Activated effector memory CD4-positive, alpha-beta T cell treated with anti-CD3 and anti-CD28 coated beads, Interleukin-2, amount 50 U/mL, for 16 hours (primary cell): ENCODE measurements at places on chromosomes 7 and 10.
A peak's percentile ranks its signal among the peaks of the same experiment; 100 is the strongest.

DNA sequence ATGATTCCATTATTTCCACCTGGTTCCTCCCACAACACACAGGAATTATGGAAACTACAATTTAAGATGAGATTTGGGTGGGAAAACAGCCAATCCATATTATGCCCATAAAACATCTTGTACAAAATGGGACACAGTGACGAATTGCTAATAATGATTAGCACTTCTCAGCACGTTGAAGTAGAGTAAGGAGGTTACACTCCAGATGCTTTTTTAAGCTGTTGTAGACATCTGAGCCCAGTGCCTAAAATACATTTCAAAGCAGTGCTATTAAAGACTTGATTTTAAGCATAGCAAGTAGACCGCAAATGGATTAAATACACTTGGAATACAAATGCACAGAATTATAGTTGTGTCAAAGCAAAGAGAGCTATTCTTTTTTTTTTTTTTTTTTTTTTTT lies 105.9 kb downstream of the AASS start:
- DNase-seq, result no peak

- DNase-seq, result no peak
Measured at GRCh38 chr7:115116773-115117715, 195.2 kb downstream of the MDFIC start.

DNA sequence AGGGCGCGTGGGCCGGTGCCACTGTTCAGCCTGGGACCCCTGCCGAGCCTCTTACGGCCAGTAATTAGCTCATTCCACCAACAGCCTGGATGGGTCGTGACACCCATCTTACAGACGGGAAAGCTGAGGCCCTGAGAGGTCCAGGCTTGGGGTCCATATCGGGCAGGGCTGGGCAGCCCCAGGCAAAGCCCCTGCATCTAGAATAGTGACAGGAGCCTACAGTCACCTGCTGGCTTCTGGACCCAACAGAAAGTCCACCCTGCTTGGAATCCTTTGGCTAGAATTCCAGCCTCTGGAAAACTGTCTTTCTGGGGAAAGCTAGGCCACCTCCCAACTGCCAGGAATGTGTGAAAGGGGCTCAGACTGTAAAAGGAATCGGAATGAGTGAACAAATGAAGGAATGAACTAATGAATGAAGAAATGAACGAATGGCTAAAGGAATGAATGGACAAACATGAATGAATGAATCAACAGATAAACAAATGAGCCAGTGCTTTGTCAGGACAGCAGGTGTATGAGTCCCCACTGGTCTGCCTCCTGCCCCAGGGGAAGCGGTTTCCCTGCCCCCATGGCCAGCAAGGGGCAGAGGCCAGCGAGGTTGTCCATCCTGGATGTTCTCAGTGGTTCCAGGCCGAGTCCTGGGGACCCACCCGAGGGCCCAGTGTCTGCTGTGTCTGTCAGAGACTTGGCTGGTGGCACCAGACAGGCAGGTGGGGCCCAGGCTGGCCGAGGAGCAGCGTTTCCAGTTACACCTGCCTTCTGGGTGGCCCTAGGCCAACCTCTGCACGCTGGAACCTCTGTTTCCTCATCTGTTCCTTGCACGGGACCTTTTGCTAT lies 24.1 kb upstream of the PDGFA start:
- no peak for DNase-seq

DNA sequence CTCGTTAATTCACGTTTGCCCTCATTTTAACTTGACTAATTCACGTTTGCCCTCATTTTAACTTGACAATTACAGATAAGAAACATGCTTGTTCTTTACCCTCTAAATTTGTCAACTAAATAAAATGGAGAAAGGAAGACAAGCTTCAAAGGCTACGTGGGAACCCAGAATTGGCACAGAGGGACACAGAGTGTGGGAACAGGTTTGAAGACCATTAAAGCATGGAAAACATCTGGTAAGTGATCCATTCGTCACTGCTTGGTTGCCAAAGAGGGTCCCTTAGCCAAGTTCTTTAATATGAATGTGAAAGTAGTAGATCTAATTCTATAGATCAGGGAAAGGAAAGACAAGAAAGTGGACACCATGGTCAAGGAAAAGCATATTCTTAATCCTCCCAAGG lies 57.2 kb downstream of the ITIH5 start:
- no peak for DNase-seq

DNA sequence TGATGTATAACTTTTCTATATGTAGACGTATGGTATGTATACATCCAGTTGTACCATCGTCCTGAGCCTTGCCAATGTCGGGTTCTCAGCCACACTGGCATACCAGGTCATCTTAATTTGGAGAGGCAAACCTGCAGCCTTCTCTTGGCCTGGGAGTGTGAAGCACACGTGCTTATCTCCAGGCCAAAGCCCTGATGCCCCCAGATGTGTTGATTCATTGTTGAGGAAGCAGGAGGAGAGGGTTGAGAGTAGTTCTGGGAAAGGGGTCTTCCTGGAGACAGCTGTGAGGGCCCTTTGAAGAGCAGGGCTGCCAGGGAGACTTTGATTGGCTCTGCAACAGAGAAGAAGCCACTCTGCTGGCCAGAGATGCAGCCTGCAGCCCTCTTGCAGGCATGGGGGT lies 155.6 kb downstream of the ARHGAP21 start:
- DNase-seq, result no peak

DNA sequence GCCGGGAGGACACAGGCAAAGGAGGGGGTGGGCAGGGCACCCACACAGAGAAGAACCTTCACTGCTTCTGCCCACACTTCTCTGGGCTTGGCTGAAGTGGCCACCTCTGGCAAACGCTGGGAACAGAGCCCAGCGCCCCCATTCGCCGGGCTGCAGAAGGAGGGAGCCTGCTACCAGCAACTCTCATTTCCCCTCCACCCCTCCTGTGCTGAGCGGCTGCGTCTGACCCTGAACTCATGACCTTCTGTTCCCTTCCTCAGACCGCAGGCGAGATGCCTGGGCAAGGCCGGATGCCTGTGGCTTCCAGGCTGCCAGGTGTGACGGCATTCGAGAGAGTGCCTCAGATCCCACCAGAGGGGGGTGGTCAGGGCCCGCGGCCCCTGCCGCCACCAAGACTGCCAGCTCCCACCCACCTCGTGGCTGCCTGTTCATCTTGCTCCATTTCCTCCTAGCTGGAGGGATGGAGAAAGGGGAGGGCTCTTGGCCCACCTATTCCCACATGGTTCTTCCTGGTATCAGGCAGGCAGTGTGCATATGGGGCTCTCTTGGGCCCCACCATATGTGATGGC lies 19.8 kb downstream of the DNAJB12 start:
- peak; percentile 91 for DNase-seq

- DNase-seq, result no peak
Measured at GRCh38 chr10:123858077-123858681, 33.4 kb downstream of the CPXM2 start.

GRCh38 chr7:66905689-66906088 lies 15.3 kb upstream of the TMEM248 start:
- DNase-seq, result no peak

GRCh38 chr7:20287317-20287716 lies 43.4 kb upstream of the ITGB8 start:
- DNase-seq, result no peak

DNA sequence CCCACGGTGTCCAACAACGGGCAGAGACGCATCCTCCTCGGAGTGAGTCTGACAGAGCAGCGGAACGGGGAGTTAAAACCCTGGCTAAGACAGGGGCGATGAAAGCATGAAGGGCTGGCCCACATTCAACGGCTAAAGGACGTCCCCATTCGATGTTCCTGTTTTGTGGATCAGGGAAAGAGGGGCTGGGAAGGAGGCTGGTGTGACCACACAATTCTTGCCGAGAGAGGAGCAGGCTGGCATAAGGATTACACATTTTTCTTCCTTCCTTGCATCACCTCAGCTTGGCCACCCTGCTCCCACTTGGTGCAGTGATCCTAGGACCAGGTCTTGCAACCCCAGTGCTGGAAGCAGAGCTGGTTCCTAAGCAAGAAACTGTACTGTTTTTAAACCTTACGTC lies 67.7 kb downstream of the GNA12 start:
- no peak for DNase-seq

DNA sequence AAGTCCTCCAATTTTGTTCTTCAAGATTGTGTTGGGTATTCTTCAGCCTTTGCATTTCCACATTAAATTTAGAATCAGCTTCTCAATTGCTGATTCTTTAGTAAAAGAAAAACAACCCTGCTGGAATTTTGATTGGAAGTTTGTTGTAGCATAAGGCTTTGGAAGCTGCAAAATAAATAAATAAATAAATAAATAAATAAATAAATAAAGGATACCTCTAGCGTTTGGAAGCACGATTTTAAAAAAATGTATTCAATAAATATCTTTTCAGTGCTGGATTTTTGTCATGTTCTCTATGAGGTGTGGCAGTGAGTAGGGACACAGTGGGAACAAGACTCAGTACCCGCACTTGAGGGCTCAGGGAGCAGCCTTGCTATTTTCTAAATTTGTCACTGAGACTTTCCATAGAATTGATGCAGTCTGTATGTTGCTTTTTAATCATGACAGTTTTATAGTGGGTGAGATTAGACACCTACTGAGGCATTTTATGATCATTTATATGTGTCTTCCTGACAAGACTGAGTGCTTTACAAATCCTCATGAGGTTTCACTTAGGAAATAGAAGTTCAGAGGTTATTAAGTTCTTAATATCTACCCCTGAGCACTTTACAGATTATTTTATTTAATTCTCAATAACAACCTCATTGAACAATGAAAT lies 22.3 kb upstream of the COMMD3 start:
- DNase-seq, result no peak

DNA sequence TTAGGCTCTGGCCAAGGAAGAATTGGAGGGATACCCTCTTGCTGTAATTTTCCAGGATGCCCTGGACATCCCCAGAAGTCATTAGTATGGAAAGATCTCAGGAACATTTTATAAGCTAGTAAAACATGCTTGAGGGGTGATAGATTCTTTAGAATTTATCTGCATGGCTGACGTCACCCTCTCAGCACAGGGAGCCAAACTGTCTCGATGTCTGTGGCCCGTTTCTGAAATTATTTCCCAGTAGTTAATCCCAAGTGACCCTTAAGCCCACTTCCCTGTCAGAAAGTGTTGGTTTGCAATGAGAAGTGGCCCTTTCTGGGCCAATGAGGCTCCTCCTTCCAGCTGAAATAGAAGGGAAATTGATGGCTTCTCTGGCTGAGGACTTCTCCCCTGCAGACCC lies 184.5 kb upstream of the BMPER start:
- DNase-seq, result no peak

DNA sequence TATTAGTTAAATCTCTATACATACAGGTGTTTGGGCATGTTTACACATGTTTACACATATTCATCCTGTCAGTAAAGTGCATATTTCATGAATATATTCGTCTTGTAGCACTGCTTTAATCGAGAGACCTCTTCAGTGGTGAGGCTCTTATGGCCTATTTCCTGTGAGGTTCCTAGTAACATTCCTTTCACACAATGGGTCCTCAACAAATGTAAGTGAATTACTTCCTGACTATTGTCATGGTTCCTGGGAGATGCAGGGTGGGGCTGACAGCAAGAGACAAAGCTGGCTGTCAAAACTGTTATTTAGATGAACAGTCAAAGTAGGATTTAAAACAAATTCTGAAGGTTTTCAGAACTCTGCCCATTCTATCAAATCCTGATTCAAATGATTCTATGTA lies 12.4 kb upstream of the SEMA3A start:
- no peak for DNase-seq

GRCh38 chr7:155824227-155824886 lies 12.1 kb upstream of the SHH start:
- DNase-seq, result no peak

- DNase-seq, result no peak
Measured at GRCh38 chr7:43135129-43135528, 22.7 kb downstream of the HECW1 start.

DNA sequence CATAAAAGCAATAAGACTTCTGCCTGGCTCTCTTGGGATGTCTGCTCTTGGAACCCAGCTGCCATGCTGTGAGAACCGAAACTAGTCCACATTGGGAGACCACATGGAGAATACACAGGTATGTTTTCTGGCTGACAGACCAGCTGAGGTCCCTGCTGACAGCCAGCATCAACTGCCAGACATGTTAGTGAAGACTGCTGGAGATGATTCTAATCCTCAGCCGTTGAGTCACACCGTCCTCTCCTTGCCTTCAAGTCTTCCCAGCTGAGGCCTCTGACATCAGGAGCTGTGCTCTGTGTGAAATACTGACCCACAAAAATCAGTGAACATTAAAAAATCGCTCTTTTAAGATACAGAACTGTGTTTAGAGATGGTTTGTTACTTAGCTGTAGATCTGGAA lies 36.9 kb upstream of the AGR2 start:
- DNase-seq, result no peak

DNA sequence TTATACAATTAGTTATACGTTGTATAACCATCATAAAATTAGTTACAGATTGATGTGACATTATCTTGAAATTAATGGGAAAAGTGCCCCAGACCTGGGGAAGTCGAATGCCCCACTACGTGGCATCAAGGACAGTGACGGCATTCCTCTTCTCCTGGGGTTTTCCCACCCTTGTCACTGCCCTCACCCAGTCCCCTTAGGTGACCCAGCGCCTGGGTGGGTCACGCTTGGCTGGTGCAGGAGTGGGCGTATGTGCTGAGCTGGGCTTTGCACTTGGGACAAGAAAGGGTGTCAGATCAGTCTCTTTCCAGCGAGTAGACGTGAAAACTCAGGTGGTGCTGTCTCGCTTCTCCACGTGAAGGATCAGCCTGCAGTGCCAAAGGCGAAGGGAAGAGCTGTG lies 7.6 kb downstream of the FOXK1 start:
- no peak for DNase-seq

DNA sequence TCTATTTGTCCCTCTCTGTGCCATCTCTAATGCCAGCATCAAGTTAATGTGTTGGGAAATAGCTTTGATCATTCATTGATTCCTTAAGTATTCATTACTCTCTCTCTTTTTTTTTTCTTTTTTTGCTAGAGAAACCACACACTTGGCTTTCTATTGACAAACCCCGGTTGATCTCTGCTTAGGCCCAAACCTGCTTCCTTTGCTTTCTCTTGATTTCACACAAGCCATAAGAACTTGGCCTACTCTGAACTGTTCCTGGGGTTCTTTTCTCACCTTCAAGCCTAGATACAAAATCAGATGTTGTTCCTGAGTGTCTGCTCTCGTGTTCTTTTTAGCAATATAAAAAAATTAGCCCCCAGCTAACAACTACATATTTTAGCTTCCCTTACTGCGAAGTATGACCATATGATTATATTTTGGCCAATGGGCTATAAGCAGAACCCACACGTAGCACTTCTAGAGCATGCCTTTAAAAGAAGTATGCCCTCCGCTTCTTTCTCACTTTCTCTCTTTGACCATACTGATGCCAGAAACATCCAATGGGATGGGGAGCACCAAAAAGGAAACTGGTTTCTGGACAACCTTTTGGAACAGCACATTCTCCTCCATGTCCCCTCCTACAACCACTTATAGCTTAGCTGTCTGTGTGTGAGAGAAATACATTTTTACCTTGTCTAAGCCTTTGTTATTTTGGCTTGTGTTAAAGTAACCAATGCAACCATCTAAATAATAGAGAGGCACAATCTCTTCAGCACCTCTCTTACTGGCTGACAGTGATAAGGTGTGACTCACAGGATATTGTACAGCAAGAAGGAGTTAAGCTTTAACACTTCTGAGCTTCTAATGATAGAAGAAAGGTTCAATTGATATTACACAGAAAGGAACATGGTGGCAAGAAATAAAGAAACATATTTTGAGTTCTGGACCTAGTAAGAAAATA lies 96.6 kb upstream of the LRRN3 start:
- DNase-seq, result no peak
